CD4-positive, alpha-beta memory T cell (primary cell): ENCODE measurements at places on chromosomes 7 and 10.

DNA sequence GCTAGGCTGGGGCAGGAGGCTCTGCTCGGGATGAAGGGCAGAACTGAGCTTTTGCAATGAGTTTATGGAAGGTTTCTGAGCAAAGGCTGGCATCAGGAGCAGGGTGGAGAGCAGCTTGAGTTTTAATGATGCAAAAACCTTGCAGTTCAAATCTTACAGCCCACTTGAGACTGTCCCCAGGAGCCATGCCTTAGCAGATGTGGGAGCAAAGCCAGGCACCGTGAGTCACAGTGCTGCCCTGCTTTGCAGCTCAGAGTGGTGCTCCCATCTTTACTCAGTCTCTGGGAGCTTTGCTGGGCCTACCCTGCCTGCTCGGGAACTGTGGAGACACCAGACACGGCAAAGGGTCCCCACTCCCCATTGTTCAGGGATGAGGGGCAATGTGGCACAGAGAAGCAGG lies 122.4 kb upstream of the NPS start:
- DNase-seq: no peak

DNA sequence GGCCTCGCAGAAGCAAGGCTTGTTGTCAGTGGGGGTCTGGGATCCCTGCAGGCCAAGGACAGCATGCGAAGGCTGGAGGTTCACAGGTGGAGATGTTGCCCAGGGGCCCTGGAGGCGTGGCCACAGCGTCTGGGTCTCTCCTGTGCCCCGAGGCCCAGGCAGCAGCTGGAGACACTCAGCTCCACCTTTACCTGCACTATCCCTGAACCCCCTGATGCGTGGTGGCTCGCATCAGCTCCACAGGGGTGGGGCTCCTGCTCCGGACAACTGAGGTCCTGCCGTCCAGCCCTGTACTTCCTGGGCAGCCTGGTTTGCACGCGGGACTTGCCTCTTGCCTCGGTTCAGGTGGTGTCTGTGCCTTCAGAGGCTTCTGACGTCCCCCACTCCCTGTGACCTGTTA lies 54.6 kb upstream of the ZNF32 start:
- DNase-seq: no peak

GRCh38 chr10:69056129-69056528 lies 31.8 kb upstream of the SRGN start:
- DNase-seq: no peak

DNA sequence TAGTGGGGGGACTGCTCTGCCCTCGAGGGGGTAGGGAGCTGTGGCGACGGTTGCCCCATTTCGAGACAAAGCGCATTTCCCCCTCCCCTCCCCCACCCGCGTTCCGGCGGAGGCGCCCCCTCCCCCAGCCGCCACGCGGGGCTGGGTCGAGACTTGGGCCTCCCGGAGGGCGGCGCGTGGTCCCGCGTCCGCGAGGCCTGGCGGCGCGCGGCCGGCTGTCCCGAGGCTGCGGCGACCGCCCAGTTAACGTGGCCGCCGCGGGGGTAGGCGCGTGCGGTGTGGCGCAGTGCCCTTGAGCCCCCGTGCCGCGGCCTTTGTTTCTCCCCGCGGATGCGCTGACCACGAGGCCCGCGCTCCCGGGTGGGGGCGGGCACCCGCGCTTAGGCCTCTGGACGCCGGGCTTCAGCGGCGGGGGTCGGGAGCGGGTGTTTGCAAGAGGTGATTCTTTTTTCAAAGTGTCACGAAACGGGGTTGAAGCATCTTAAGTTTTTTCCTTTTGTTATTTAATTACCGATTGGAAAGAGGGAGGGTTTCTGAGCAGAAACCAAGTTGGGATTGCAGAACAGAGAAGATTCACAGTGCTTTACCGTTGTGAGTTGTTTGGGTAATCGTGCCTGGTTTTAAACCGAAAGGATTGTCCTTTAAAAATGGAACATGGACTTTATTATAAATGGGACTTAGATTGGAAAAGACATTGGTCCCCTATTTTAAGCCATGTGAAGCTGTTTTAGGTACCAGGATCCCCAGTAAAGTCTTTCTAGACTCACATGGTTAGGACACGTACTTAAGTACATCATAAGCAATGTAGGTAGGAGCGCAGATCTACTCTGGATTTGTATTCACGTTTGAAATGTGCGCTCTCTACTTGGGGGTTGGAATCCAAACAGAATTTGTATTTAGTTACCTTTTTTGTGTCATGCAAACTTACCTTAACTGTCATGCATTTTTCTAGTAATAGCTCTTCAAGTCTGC lies 760 bp downstream of the CBX3 start:
- DNase-seq: no peak

GRCh38 chr10:26468700-26469099 lies 30.6 kb downstream of the APBB1IP start:
- DNase-seq: peak; percentile 65

DNA sequence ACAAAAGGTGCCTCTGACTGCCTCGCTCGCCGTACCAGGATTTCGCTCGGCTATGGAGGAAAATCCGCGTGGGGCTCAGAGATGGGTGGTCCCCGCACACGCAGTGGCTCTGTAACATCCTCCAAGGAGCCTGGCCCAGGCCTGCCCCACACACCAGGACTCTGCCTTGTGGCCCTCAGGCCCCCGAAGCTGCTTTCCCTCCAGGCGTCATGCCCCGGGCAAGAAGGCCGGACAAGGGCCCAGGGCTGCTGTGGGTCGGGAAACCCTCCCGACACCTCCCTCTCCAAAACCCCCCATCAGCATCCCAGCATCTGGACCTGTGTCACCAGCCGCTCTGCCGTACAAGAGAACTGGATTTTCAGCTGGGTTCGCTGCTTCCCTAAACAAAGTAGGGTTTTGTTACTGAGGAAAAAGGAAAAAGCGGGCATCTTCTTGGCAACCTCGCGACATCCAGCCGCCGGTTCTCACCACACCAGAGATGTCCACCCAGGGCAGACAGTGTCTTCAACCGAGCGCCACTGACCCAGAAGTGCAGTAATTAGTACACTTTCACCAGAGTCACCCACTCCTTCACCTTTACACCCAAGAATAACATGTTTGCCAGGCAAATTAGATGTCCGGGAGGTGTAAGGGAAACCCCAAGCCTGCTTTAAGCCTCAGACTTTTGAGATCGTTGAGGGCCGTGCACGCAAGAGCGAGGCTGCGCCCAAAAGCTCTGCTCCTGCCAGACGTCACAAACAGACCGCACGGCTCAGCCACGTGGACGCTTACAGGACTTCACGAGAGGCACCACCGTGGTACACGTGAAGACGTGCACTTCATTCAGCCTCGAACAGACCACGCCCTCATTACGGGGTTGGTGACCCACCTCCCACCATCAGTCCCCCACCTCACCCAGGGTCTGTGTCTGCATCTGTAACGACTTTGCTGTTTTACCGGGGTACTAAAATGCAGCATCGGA lies 62.2 kb downstream of the DIP2C start:
- DNase-seq: no peak

- no peak for DNase-seq
Measured at GRCh38 chr7:100019908-100020307, 4.5 kb downstream of the ZKSCAN1 start.

GRCh38 chr10:33632432-33632831 lies 298.0 kb upstream of the NRP1 start:
- DNase-seq: no peak

DNA sequence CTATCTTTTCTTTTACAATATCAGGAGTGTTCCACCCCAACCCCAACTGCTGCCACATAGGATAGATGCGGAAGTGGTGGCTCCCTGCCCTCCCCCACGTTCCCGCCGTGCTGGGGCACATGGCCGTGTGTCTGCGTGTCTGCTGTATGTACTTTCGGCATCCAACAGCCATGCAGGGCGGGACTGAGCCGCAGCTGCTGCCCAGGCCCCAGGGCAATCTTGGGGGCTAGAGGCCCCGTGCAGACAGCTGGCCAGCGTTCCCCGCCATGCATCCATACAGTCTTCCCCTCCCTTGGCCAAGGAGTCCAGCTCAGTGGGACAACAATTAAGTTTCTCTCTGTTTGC lies 162.7 kb downstream of the DGKB start:
- no peak for DNase-seq

DNA sequence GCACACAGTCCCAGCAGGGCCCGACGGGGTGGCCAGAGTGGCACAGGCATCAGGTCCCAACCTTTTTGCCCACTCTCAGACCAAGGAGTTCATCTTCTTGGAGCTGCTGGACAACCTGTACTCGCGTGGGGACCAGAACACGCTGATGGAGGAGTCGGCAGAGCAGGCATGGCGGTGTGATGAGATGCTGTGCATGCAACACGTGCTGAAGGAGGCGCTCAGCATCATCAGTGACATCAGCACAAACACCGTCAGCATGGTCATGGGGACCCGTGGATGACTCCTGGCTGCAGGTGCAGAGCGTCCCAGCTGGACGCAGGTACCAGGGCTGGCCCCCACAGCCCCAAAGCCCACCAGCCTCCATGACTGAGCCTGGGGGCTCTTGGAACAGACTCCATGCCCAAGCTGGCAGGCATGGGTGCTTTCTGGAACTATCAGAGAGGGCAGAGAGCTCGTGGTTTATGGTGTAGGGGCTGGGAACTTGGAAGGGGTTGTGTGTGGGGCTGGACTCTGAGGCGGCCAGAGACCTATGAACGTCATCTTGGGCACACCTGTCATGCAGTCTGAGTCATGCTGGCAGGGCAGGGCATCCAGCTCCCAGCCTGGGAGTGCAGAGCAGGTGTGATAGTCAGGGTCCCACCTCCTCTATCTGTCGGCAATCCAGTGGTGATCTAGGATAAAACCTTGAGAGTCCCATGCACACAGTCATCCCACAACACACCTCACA lies 8.2 kb upstream of the MTPAP start:
- no peak for DNase-seq

GRCh38 chr7:101128040-101128834 lies 1.3 kb downstream of the SERPINE1 start:
- no peak for DNase-seq
